ENCODE measurements at places on chromosomes 6 and 20. TPM values are rescaled to one million over a fixed set of nuclear protein-coding genes. Genes with fewer than 3 reads are reported as not detected.

DNA sequence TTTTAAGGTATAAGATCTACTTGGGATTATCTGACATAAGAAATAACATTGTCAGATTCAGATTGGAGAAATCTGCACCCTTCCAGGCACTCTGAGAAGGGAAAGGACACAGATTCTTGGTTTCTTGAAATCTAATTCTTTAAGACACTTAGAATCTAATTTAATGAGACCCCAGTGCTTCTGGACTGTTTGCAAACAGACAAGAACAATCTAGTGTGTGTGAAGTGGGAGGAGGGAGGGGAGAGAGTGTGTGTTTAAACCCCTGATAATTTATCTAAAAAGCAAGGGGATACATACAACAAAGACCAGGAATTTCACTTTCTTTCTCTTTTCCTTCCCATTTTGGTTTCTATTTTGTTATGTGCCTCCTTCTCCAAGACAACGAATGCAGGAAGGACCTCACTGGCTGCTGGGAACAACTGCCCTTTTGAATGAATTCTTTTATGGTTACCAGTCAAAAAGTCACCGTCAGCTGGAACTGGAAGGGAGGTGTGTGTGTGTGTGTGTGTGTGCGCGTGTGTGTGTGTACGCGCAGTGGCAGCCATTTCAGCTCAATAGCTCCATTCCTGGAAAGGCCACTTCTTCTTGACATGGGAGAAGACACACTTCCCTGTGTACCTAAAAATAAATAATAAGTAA, 129.4 kb downstream of the BCAS1 start:
- no peak for DNase-seq
- peak overlapping the region; percentile 21 for H3K27ac ChIP-seq
- H3K27me3 ChIP-seq: no peaks in the 10 kb centered on the region
- no peaks in the 10 kb centered on the region for H3K36me3 ChIP-seq

DNA sequence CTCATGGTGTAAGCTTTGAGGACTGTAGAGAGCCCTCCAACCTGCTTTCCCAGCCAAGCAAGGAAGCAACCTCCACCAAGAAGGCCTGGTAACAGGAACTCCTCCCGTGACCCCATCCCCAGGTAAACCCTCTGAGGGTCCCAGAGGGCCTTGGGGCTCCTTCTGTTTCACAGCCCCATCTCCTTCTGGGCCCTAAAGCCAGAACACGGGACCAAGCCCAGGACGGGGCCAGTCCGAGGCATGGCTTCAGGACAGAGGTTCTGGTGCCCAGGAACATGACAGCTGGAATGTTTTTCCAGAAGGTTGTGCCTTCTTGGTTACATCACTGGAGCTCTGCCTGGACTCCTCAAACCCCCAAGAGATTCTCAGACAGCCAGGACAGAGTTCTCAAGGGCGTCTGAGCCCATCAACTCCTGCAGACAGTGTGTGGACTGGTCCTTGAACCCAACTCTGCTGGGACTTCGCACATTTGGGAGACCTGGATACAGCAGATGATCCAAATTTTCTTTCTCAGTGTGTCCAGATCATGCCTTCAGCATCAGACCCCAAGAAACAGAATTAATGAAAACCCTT, 43.1 kb downstream of the RRBP1 start:
- no peaks in the 10 kb centered on the region for H3K27me3 ChIP-seq
- H3K27ac ChIP-seq: no peak overlapping the region
- no peak overlapping the region for H3K4me3 ChIP-seq
- H3K4me1 ChIP-seq: peaks cover 39% of the 10 kb centered on the region
- peaks cover 52% of the 10 kb centered on the region for H3K36me3 ChIP-seq

DNA sequence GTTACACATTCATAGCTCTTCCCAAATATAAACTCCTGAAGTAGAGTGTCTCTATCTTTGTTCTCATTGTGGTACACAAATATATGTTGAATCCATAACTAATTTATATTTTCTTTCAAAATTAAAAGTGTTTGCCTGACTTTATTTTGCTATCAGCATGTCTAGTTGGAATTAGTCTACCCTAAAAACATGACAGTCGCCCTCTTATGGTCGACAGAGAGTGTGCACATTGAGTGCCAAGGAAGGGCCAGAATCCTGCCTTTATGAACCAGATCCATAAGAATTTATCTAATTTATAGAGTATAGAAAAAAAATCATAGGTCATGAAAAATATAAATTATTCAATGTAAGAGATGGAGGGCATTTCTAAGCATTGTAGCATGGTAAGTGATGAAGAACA, 12.3 kb upstream of the DEFB112 start:
- H3K36me3 ChIP-seq: no peaks in the 10 kb centered on the region
- no peaks in the 10 kb centered on the region for H3K4me1 ChIP-seq
- no peaks in the 10 kb centered on the region for H3K27me3 ChIP-seq
- no peak overlapping the region for H3K4me3 ChIP-seq
- no peak for DNase-seq

TRDN gene
- total RNA-seq: 399 TPM

Data from psoas muscle (tissue), 8 donors.